Aorta (tissue), 5 donors: ENCODE measurements at places on chromosomes 5 and 9. TPM values are rescaled to one million over a fixed set of nuclear protein-coding genes. Genes with fewer than 3 reads are reported as not detected.

OR1J2 gene
- total RNA-seq, result not detected

DNA sequence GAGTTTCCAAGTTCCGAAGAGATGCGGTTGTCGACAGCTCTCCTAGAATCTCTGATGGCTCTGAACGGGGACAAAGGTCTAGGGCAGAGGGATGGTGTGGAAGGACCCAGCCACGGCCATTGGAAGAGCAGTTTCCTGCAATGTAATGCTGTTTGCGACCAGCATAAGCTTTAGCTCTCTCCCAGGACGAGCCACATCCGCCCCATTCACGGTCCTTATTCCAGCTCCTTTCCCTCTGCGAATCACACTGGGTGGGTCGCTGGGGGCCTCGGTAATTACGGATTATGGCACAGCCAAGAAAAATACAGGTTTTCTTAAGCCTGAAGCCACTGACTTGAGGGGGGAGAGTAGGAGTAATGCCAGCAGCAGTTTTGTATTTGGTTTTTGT, 22.7 kb downstream of the ANXA2R start:
- peak; percentile 68 for DNase-seq

DNA sequence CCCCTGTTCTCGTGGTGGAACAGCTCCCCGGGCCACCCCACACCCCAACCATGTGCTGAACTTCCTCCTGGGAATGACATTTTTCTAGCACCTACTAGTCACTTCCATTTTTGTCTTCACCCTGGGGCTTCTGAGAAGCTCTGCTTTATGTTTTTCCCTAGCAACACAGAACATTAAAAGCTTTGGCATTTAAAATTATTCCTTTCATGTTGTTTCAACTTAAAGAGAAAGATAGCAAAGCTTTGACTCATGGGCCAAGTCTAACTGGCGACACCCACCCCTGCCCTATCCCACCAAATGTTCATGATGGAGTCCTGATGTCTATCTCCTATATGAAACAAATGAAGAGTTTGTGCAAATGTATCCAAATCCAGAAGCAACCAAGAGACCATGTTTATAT, 22.4 kb downstream of the BOD1 start:
- DNase-seq, result no peak

- DNase-seq, result no peak
Measured at GRCh38 chr9:12554636-12555035, 138.5 kb upstream of the TYRP1 start.

- DNase-seq, result no peak
Measured at GRCh38 chr9:99859243-99859980, 37.7 kb downstream of the NR4A3 start.

DNA sequence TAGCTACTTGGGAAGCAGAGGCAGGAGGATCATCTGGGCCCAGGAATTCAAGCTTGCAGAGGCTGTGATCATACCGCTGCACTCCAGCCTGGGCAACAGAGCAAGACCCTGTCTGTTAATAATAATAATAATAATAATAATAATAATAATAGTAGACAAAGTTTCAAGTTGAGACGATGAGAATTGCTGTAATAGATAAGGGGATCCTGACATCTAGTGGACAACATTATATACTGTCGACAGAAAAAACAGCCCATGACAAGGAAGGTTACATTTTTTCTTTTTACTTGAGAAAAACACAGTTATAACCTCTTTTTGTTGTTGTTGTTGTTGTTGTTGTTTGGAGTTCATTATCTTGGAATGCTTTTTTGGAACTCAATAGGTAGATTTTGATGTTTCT, 35.3 kb downstream of the NDFIP1 start:
- no peak for DNase-seq

DNA sequence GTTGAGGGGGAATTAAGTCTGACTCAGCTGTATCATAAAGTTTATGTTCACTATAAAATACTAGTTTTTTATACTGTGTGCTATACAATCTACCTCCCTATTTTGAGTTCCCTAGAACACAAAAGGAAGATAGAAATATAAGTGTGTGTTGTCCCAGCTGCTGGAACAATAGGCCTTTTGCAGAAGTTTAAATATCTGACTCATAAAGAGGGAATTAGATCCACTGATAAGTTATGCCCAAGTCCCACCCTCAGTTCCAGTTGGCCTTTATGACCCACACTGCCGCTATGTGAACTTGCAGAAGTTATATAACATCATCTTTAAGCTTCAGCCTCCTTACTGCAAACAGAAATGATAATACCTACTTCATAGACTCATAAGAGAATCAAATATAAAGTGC, 88.5 kb upstream of the DAB2 start:
- no peak for DNase-seq

DNA sequence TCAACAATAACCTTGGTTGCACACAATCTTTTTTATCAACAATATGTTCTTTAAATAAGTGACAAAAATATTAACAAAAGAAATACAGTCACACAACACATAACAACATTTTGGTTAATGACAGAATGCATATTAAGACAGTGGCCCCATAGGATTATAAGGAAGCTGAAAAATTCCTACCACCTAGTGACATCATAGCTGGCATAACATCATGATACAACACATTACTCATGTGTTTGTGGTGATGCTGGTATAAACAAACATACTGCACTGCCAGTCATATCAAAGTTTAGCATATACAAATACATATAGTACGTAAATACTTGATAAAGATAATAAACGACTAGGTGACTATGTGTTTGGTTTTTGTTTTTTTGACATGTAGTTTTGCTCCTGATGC, 344.8 kb upstream of the POU5F2 start:
- DNase-seq, result no peak

- no peak for DNase-seq
Measured at GRCh38 chr9:105697871-105698270, 3.5 kb downstream of the TMEM38B start.

DNA sequence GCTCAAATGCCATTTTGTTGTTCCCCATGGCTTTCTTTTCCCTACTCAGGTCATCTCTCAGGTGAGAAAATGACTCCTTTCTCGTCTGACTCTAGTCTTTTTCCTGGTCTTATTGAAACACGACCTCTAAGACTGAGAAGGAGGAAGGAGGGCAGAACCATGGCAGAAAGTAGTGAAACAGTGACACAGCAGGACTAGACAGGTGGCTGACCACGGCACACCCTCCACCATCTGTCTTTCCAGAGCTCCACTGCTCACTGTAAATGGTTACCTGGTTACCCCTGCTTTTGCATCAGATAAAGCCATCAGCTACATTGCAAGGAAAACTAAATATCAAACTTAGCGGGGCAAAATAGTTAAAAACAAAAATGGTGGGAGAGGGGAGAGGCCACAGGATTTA, 30.9 kb downstream of the NR4A3 start:
- no peak for DNase-seq

- DNase-seq, result no peak
Measured at GRCh38 chr5:84696651-84697050, 312.0 kb upstream of the EDIL3 start.

PCDHA7 gene
- 0.32 TPM for total RNA-seq

GRCh38 chr9:126805554-126806262, 868 bp downstream of the ZBTB43 start:
- no peak for DNase-seq

GRCh38 chr9:124274226-124274625, 16.5 kb downstream of the NEK6 start:
- no peak for DNase-seq

C7 gene
- total RNA-seq, result 327 TPM

DNA sequence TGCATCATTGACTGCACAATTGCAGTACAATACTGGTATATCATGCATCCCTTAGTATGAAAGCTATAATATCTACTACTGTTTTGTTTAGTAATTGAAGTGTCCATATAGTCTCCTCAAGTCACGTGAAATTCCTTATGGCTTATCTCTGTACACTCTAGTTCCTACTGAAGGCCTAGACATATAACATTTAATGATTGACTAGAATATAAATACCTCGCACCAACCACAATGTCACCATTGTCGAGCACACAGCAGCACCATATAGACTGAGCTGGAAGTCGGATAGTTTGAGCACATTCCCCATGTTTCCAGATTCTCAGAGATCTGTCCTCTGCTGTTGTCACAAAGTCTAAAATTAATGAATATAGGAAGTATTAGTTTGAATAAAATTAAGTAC, 21.4 kb downstream of the PLAA start:
- DNase-seq, result no peak

NOXA1 gene
- 4.1 TPM for total RNA-seq

SPATA31A3 gene
- total RNA-seq, result not detected

- no peak for DNase-seq
Measured at GRCh38 chr5:57348376-57349140, 134.1 kb downstream of the ACTBL2 start.

SPINK7 gene
- total RNA-seq, result not detected

GRCh38 chr5:68220914-68221313, 5.4 kb downstream of the PIK3R1 start:
- DNase-seq, result no peak

GRCh38 chr5:124444147-124444775, 302.2 kb downstream of the ZNF608 start:
- no peak for DNase-seq

DNA sequence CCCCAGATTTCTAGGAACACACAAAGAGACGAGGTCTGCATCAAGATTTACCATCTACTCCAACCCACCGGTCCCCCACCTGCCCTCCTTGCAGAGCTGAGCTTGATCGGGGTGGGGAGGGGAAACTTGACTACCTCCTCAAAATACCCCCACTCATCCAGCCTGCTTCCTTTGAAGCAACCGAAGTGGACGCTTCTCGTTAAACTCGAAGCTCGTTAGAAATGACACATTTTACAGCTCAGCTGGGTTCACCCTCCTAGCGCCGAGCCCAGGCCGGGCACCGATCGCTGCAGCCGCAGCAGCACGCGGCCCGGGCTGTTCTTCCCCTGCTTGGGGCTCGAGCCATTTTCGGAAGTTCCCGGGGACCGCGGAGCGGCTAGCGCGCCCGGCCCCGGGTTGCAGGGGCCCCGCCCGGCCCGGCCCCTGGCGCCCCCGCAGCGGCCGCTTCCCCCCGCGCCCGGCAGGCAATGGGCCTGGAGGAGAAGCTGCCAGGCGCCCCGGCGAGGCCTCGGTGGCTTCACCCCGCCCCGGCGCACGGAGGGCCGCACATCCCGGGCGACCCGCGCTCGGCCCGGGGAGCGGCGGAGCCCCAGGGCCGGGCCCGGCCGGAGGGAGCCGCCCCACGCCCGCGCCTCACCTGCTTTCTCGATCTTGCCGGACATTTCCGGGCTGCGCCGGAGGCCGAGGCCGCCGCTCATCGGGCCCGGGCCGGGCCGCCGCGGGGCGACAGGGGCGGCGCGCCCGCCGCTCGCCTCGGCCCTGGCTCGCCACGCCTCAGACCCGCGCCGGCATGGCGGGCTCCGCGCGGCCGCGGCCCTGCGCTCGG, 530 bp downstream of the RAPGEF1 start:
- peak; percentile 86 for DNase-seq

ZFP2 gene
- total RNA-seq, result 3.4 TPM

DNA sequence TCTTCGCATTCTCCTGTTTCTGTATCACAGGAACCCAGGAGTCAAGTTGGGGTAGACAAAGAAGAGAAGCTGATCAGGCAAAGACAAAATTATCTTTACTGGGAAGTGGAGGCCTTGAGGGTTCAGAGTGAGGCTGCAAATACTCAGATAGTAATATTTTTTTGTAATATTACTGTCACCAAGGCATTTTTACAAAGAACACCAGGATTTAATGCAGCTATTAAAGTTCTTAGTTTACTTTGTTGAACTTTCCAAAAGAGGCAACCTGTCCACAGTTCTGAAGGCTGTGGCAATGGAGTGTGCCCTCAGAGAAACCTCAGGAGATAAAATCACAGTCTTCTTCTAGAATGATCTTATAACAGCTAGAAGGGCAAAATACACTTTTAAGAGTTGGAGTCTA, 74.9 kb downstream of the PGM5 start:
- DNase-seq, result no peak

DNA sequence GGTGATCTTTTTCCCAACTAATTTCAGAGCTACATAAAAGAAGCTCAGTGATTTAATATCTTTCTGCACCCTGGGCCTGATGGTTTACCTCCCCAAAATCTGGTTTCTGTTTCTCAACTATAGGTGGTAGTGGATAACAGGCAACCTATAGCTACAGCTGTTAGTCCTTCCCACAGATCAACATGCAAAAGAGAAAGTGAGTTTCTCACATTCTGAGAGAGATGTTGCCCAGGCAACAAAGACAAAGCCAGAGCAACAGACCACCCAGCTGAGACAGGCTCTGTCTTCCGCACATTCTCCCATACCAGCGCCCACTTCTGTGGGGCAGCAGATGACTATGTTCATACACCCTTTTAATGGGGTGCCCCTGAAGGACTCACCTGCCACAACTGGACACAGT, 40.7 kb upstream of the PPP2R2B start:
- DNase-seq, result no peak

- no peak for DNase-seq
Measured at GRCh38 chr5:41721516-41721915, 148.7 kb downstream of the OXCT1 start.

GRCh38 chr5:138110266-138110963, 26.6 kb downstream of the WNT8A start:
- DNase-seq, result no peak
